ENCODE measurements at places on chromosomes 13 and 19.

DNA sequence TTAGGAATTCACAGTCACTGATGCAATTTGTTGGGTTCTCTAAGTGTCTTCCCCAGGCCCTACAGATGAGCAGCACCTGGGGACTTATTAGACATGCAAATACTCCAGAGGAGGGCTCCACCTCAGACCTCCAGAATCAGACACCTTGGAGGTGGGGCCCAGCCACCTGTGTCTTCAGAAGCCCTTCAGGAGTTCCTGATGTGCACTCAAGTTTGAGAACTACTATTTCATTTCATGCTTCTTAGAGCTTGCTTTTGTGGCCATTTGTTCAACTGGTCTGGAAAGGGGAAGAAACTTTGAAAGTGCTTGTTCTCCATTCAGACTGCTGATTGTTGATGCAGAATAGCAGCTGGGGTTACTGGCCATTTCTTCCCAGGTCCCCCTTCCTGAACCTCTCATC lies 472.0 kb downstream of the COG6 start:
- no peak for DNase-seq

DNA sequence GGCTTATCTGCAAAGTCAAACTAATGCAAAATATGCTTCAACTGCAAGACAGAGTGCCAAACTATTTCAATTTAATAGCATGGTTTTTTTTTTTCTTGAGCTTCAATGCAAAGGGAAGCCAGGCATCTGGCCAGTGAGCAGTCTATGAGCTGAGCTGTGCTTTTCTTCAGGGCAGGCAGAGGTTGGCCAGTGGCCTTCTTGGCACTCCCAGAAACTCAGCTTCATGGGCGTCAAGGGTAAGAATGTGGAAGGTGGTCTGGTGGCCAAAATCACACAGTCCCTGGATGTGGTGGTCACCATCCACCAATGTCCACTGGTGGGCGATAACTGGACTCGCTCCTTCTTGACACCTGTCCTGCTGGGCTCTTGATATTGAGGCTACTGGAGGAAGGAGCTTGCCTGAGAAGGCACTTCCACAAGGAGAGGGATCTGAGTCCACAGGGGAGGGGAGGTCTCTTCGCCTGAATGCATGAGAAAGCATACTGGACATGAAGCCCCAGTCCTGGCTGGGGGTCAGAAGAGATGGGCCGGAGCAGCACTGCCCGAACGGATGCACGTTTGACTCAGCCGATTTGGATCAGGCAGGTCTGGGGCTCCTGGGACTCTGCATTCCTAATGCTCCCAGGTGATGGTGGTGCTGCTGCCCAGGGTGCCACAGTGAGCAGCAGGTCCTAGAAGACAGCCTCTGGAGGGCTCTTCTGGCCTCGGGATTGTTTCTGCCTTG lies 17.1 kb downstream of the COL4A2 start:
- DNase-seq: no peak

DNA sequence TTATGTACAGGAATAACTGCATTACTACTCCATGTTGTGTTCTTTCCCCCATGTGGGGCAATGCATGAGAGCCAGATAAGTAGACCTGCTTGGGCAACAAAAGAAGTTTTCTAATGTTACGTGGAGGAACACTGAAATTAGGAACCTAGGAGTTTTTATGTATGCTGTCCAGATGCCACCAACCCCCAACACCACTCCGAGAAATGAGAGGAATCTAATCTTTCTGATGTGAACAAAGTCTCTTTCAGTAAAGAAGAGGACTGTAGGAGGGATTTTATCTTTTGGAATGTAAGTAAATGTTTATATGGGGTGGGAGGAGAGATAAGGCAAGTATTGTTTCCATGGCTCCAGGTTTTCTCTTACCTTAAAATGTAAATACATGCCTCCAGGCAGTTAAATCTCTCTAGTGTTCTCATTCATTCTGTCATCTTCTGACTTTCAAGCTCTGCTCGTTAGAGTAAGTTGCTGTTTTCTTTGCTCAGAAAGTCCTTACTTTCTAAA lies 820.6 kb downstream of the PCDH17 start:
- no peak for DNase-seq

- no peak for DNase-seq
Observed at GRCh38 chr19:6226012-6226411, 53.8 kb downstream of the MLLT1 start.

DNA sequence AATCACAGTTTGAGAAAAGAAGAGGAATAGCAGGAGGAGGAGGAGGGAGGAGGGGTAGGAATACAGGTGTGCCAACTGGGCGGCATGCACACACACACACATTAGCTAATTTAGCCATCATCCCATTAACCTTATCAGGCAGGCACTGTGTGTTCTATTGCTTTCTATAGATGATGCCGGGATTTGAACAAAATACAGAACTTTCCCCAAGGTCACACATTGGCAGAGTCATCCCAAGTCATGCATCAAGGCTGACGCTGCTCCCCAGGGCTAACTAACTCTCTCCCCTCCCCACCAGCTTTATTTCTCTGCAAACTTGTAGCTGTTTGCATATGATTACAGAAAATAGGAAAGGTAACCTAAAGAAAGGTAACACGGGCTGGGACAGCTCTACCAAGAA lies 83.0 kb downstream of the NUFIP1 start:
- DNase-seq: no peak

DNA sequence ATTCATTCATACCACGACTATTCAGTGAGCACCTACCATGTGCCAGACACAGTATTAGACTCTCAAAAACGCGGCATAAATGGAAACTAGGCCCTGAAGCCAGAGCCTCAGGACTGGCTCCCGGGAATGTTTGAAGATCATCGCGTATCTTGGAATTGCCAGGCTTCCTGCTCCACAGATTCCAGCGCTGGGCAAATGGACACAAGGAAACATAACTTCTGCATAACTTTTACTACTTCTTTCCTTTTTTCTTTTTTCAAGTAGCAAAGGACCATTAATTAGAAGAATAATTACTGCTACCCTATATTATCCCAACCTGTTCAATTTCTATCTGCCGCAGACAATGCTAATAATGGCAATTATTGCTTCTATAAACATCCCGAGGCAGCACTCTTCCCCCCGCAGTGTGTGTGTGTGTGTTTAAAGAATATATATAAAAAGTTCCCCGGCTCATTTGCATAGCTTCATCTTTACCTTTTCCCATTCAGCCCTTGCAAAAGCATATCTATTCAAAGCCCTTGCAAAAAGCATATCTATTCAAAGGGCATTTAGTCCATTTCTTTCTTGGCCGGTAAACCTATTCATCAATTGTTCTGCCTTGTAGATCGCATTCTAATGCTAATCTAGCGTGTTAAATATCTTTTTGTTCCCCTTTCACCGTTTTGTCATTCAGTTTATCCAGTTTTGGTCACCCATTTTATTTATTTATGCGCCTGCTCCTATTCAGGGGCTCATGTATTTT lies 6.1 kb downstream of the SOX21 start:
- no peak for DNase-seq

All from CD4-positive, alpha-beta memory T cell (primary cell).